ENCODE measurements at places on chromosomes 13 and 19.

DNA sequence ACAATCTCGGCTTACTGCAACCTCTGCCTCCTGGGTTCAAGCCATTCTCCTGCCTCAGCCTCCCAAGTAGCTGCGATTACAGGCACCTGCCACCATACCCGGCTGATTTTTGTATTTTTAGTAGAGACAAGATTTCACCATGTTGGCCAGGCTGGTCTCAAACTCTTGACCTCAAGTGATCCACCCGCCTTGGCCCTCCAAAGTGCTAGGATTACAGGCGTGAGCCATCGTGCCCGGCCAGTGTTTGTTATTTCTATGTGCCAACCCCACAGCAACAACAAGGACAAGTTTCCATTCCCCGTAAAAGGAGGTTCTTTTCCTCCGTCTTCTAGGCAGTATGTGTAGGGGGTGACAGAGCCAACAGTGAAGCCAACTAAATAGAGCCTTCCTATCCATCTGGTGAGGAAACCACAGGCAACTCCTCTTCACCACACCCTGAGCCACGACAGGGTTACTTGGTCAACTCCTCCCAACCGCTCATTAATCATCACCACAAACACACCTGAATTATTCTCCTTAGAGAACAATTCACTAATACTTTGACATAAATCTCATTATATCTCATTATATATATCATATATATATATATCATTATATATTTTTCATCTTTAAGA lies 25.5 kb downstream of the FOXO1 start:
- DNase-seq, result no peak

- DNase-seq, result no peak
These were observed 19.6 kb downstream of the CCDC8 start for GRCh38 chr19:46393456-46394401.

GRCh38 chr19:4721196-4721595 lies 2.4 kb downstream of the DPP9 start:
- DNase-seq, result no peak

DNA sequence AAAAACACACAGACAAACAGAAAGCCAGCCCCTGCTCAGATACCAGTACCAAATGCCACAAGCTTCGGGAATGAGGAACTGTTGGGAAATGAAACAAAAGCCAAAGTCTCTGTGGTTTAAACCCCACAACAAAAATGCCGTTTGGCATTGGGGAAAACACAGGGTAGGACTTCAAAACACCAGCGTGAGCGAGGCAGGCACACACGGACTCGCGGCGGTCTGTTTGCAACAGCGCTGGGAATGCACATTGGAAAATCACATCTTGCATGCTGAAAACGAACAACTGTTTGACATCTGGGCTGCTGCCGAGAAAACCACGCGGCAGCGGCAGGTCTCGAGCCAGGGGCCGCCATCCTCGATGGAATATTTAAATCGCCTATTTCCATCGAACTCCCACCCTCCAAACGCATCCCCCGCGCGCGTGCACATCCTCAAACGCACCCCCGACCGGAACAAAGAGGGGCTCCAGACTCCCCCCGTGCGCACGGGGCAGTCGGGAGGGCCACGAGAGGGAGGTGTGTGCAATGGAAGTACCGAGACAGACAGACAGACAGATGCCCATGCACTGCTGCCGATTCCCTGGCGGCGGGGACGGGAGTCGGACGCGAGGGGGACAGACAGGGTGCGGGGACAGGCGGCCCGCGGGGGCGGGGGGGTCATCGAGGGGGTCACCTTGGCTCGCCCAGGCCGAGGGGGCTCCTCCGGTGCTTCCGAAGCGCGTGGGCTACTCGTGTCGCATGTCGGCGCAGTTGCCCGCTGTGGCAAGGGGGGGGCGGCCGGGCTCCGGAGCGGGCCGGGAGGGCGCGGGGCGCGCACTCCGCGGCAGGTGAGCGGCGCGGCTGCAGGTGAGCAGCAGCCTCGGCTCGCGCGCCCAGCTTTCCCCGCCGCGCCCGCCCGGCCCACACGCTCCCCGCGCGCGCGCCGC lies at the start of gene GPR12:
TSS of gene GPR12 (minus strand) at position 880 of the 925 bp plus-strand sequence. CDS start 959 bp downstream, outside the sequence.
- DNase-seq, result peak; percentile 22

DNA sequence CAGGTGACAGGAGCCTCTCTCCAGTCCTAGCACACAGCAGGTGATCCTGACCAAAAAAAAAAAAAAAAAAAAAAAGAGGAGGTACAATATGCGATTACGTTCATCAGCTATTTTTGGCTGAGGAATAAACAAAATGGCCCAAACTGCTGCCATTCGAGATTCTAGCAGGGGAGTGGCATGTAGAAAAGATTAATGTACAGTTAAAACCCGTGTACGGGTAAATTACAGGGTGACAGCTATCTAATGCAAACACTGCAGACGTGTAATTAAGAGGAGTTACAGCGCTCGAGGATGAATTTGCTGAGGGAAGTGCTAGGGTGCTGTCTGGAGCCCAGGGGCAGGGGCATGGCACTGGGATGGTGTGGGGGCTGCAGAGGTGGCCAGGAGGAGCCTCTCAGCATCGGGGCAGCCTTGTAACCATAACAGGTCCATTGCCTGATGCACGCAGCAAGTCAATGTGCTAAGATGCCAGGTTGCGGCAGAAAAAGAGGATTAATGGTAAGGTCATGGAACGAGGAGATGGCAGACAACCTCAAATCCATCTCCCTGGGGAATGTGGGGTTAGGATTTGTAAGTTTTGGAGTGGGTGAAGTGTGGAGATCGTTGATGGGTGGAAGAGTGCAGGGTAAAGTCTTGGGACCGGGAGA lies 17.4 kb downstream of the CHST8 start:
- no peak for DNase-seq

GRCh38 chr13:34942732-34943435 lies 814 bp downstream of the NBEA start:
- DNase-seq, result no peak

GRCh38 chr13:48116808-48117207 lies 21.9 kb upstream of the MED4 start:
- DNase-seq, result no peak

DNA sequence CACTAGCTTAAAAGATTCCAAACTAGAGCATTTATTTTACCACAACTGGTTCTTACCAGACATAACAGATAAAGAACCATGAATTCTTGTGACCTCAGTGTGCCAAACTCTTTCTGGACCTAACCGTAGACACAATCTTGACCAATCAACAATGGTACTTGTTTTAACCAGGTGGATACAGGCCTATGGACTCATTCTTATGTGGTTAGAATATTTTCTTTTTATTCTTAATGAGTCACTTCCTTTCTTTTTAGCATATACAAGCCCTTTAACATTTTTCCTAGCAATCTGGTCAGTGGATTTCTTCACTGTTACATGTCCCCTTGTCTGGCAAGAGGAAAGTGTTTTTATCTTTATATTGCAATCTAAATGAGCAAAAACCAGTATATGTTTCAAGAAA lies 792.1 kb upstream of the SPRY2 start:
- DNase-seq, result no peak

GRCh38 chr13:21054313-21054712 lies 7.1 kb downstream of the LATS2 start:
- no peak for DNase-seq

DNA sequence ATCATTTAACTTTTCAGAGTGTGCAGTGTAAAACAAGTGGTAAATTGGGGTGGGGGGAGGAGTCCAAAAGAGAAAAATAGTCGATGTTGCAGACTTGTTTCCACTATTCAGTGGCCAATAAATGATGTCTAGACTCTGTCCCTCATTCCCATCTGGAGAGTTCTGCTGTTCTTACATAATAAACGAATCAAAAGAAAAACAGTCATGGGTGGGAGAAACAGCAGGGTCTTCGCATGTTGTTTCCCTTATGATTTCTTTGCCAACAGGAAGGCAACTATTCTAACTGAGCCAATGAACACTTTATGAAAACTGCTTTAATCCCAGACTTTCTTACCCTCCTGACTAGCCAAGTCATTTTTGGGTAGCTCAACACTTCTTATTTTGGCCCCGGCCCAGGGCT lies 615.5 kb downstream of the FGF9 start:
- no peak for DNase-seq

GRCh38 chr19:3607303-3608078 lies 816 bp upstream of the TBXA2R start:
- DNase-seq, result peak; percentile 54

- DNase-seq, result peak; percentile 49
These were observed 2.2 kb downstream of the CD70 start for GRCh38 chr19:6588508-6589345.

DNA sequence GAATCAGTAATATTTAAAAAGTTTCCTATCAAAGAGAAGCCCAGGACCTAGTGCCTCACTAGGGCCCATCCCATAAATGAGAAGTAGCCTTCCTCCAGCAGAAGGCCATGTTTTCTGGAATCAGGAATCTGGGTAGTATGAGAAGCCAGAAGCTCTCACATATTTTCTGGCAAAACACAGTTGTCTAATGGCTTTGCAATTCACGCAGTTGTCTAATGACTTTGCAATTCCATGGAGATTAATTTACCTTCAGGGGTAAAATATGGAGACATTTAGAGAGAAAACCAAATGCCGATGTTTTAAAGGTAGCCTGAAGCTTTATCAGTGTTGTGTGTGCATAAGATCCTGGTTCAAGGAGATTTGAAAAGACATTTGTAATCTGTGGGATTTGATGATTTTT lies 29.8 kb upstream of the SIAH3 start:
- no peak for DNase-seq

DNA sequence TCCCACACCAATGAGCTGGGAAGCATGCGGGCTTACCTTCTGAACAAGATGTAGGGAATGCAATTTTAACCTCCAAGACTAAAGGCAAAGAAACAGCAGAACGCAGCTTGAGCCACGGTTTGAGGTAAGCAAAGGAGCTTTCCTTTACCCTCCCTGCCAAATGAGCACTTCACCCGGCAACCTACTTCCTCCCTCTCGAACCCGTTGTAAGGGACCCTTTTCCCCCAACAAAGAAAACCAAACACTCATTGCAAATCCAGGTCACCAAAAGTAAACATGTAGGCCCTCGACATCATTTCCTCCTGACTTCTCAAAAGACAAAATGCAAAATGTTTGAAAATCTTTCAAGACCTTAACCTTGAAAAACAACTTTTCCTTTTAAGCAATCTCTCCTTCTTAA lies 65.3 kb downstream of the ABCC4 start:
- DNase-seq, result no peak

DNA sequence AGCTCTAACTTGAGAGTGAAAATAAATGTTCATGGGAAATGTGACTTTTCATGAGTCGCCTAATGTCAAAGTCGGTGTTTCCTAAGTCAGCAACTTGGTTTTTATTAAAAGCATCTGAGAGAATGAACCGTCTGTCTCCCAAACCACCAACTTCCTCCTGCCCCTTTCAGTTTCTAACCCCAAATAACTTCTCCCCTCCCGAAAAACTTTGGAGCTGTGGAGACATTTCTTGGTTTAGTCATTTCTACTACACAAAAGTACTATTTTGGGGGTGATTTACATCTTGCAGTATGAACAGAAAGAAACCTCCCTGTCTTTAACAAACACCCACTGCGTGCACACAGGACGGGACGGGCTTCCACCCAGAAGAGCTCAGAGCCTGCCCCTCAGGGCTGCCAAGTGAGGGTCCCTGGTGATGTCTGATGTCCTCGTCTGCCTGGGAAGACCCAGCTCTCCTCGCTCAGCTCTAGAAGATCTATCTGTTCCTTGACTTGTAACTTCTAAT lies 65.0 kb downstream of the RASA3 start:
- peak; percentile 85 for DNase-seq

DNA sequence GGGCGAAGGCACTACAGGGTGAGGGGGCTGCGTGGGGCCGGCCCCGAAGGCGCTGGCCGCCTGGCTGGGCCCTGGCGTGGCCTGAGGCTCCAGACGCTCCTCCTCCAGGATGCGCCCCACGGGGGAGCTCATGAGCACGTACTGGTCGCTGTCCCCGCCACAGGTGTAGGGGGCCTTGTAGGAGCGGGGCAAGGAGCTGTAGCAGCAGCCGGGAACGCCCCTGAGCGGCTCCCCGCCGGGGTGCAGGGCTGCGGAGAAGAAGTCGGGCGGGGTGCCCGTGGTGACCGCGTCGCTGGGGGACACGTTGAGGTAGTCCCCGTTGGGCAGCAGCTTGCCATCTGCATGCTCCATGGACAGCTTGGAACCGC lies 3.0 kb downstream of the IRS2 start:
- DNase-seq, result no peak

- no peak for DNase-seq
These were observed 179.8 kb upstream of the NBEA start for GRCh38 chr13:34762312-34762711.

- DNase-seq, result peak; percentile 37
These were observed at the start of gene TMEM272 for GRCh38 chr13:51844862-51845573. Gene TMEM272, minus strand, starts transcription at chr13:51845177. Its CDS starts 6,647 bp downstream, at chr13:51838530.

DNA sequence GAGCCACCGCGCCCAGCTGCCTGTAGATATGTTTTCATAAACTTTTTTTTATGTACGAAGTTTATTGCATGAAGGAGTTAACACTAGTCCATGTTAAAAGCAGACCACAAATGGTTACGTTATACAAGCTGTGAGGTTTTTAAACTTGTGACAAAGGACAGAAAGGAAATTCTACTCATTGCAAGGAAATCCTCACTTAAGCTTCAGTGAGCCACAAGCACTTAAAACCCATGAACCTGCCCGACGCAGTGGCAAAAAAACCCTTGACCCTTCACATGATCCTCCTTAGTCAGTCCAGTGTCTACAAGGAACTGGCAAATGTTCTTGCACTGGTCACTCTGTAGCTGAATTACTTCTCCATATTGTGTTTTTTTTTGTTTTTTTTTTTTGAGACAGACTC lies 4.2 kb downstream of the MPND start:
- DNase-seq, result peak; percentile 73

DNA sequence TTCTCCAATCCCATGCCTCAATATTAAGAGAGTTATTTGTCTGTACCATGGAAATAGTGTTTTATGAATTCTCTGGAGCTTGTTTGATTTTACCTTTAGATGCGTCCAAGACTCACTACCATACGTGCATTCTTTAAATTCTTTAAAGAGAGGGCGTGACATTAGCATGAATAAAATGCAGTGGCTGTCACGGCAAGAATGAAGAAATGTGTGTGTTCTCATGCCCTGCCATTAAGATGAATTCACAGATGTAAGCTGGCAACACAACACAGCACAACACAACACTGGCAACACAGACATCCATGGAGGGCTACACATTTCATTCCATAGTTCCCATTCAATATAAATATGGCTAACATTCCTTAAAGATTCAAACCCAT lies 213.4 kb downstream of the ENOX1 start:
- no peak for DNase-seq

- DNase-seq, result no peak
These were observed 110.3 kb downstream of the NHLRC3 start for GRCh38 chr13:39148513-39148961.

DNA sequence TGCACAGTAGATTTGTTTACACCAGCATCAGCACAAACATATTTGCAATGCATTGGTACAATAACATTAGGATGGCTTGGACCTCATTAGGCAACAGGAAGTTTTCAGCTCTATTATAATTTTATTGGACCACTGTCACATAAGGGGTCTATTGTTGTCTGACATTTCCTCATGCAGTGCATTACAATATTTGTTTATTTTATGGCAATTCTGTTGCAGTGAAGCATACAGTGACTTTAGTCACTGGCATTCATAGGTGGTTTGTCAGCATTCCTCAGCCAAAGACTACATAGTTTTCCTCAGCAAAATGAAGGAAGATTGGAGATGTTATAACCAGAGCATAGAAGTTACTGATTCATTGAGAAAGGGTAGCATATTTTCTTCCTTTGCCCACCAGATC lies 1732.9 kb downstream of the PCDH9 start:
- no peak for DNase-seq
